ENCODE measurements at places on chromosomes 2 and 18. TPM values are rescaled to one million over a fixed set of nuclear protein-coding genes. Genes with fewer than 3 reads are reported as not detected.

The QPCT gene
- 14.9 TPM for polyA plus RNA-seq

The LAMA1 gene
- polyA plus RNA-seq: 62.5 TPM

The CYTIP gene
- 1.9 TPM for polyA plus RNA-seq

The FBXO48 gene
- polyA plus RNA-seq: 2.3 TPM

The MBP gene
- polyA plus RNA-seq: 20.4 TPM

The CNDP1 gene
- polyA plus RNA-seq: 1.1 TPM

The NDC80 gene
- 25.2 TPM for polyA plus RNA-seq
